AG08395 (cell line): ENCODE measurements at places on chromosomes 1 and 21.

- peak; percentile 24 for DNase-seq
Measured at GRCh38 chr1:78687914-78688313, 38.3 kb downstream of the IFI44 start.

GRCh38 chr1:63721531-63722189, 52.2 kb upstream of the ROR1 start:
- peak; percentile 25 for DNase-seq

DNA sequence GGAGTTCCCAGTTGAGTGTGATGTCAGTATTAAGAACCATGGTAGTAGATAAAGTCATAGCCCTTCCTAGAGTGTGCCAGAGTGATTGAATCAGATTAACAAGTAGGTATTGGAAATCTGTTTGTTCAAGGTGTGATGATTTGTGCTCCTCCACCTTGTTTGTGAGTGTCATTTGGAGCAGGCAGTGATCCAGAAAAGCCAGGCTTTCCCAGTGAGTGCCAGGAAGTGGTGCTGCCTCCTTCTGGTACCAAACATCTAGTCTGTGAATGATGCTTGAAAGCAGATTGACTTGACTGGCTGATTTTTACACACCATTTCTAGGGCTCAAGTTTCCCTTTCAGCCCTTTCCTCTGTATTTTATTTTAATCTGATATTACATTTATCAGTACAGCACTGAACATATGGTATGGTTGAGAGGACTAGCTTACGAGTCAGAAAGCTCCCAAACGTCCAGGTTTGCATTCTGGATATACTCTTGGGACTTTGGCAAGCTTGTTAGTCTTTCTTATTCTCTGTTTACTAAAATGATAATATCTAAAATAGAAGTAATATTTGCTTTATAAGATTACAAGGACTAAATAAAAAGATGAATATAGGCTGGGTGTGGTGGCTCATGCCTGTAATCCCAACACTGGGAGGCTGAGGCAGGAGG, 100.7 kb downstream of the PATJ start:
- DNase-seq: no peak

DNA sequence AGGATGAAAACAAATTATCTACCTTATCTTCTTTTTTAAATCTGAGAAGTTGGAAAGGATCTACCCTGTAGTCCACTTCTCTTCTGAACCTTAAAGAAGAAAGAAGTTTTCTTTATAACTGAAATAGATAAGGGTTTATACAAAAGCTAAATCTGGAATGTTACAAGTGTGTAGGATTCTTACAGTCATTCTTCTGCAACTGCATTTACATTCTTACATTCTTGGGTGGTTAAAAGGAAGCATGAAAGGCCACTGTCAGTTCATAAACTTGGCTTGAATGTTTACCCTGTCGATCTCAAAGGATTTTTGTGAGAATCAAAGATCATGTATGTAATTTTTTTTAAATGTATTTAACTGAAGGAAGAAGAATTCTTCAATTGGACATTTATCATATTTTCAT, 142.1 kb upstream of the BRINP3 start:
- DNase-seq: no peak
